Activated naive CD8-positive, alpha-beta T cell treated with anti-CD3 and anti-CD28 coated beads for 36 hours (primary cell): ENCODE measurements at places on chromosomes 12 and 14.

DNA sequence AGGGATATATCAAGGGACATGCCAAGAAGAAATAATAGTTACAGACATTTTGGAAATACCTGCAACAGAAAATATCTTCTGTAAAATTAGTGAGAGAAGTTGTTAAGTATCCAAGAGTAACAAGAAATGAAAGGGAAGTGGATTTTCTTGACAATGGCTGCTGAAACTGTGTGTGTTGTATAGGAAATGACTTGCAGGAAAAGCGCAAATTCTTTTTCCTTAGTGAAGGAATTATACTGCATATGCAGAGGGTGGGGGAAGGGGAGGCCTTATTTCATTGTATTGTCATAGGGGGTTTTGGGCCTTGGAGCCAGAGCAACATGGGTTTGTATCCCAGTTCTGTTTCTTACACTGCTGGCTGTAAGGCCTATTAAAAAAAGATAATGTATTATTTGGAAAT lies 84.4 kb upstream of the DDHD1 start:
- no peak for DNase-seq

DNA sequence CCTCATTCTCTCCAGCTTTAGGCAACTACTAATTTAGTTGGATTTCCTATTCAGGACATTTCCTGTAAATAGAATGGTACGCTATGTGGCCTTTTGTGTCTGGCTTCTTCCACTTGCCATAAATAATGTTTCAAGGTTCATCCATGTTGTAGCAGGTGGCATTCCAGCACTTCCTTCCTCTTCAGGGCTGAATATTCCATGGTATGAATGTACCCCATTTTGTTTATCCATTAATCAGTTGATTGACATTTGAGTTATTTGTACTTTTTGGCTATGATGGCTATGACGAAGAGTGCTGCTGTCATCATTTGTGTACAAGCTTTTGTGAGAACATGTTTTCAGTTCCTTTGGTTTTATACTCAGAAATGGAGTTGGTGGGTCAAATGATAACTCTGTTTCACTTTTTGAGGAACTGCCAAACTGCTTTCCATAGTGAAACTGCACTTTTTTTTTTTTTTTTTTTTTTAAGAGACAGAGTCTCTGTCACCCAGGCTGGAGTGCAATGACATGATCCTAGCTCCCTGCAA lies 6.5 kb upstream of the CDK2AP1 start:
- DNase-seq = no peak

- DNase-seq = peak; percentile 30
Measured at GRCh38 chr12:62123721-62124203, 136.4 kb upstream of the USP15 start.

- peak; percentile 72 for DNase-seq
Measured at GRCh38 chr12:6852651-6853354, 853 bp downstream of the USP5 start.

GRCh38 chr12:129230995-129231394 lies 377.7 kb downstream of the GLT1D1 start:
- DNase-seq = no peak

DNA sequence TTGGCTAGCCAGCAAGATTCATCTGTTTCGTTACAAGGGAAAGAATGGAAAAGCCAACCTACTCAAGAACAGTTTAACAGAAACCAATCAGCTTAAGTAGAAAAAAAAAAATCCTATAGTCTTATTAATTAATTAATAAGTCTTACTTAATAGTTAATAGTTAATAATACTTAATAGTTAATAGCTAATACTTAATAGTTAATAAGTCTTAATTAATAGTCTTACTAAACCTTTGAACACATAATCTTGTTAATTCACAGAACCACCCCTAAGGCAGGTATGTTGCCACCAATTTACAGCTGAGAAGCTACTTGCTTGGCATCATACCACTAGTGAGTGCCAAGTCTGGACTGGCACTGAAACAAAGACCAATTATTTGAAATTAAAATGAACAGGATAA lies 19.9 kb downstream of the MFAP5 start:
- no peak for DNase-seq

DNA sequence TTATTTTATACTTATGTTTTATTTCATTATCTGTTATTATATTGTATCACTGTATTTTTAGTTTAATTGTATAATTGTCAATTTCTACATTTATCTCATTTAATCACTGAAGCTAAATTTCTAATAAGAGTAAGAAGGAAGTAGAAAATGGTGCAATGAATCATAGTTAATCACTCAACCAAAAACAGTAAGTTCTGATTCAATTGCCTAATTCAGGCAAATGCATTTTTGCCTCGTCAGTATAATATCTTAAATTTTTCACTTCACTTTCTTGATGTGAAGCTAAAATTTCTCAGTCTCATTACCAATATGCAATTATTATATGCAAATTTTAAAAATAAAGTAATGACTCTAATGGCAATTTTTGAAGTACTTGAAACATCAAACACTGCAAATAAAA lies 340.5 kb upstream of the USP15 start:
- no peak for DNase-seq

DNA sequence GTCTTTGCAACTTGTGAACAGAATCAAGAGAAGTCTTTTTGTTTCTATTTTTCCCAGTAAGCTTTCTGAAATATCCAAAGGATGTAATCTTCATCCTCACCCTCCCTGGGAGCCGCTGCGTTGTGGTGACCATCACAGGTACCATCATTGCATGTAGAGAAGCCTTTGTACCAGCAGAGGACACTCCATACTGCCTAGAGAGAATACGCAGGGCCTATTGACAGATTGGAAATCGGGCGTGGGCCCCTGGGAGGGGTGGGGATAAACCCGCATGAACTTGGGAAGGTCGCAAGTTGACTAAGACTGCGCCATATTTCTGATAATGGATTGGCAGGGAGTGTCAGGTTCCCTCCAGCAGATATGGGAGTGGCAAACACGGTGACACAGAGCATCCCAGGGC lies 12.7 kb downstream of the KRT1 start:
- no peak for DNase-seq
